ENCODE measurements at places on chromosomes 5 and 9. TPM values are rescaled to one million over a fixed set of nuclear protein-coding genes. Genes with fewer than 3 reads are reported as not detected.

RNF183 gene
- not detected for total RNA-seq

SLC6A18 gene
- total RNA-seq: not detected

NXNL2 gene
- 4.1 TPM for total RNA-seq

SPAG8 gene
- total RNA-seq: 1.2 TPM
